RKO (cell line): ENCODE measurements at places on chromosomes 7 and 10.
A peak's percentile ranks its signal among the peaks of the same experiment; 100 is the strongest.

- DNase-seq = no peak
These were observed 35.2 kb downstream of the RNF133 start for GRCh38 chr7:122663733-122664132.

GRCh38 chr7:131501930-131502685 lies 54.3 kb downstream of the PODXL start:
- no peak for DNase-seq

GRCh38 chr7:25002786-25003185 lies 22.8 kb upstream of the OSBPL3 start:
- DNase-seq = no peak

DNA sequence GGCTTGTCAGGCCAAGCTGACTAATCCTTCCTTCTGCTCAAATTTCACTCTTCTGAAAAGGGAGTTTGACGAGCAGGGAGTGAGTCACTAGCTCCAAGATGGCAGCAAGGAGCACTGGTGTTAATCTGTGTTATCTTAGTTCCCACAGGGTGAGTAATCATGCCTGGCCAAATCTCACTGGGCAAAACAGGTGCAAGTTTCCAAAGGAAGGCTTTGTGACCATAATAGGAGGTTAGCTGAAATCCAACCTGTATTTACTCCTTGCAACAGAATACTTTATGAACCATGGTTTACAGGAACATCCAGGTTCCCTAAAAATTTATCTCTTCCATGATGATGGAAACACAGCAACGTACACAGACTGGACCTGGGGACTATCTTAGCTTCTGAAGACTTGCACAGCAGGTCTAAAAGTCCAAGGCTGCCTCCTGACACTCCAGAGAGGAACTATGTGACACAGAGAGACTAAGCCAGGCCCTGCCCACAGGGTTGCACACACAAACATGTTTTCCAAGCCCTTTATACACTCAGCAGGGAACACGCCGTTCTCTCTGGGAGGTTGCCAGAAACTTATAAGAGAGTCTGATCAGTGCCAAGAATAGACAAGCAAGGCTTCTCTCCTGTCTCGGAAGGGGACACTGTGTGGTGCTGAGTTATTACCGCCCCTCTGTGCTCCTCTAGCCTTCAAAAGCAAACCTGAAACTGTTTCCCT lies 46.3 kb downstream of the PDK4 start:
- peak; percentile 76 for DNase-seq

GRCh38 chr7:135463908-135464307 lies 46.0 kb downstream of the CNOT4 start:
- no peak for DNase-seq

- DNase-seq = no peak
These were observed 139.1 kb downstream of the GATA3 start for GRCh38 chr10:8193546-8193945.

DNA sequence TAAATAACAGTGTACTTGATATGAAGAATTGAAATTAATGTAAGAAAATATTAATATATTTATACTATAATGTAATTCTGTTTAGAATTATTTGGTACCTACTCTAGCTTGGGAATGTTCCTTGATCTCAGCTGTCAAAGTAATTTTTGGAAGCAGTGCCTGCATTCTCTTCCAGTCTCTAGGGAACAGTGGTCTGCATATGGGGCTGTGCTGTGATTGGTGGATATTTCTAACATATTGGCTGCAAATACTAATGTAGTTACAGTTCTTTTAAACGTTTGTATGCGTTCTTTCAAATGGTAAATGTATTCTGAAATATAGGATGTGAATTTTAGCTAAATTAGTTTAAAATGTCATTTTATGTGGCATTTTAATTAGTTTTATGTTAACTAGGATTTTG lies 87.2 kb downstream of the PHF14 start:
- no peak for DNase-seq

DNA sequence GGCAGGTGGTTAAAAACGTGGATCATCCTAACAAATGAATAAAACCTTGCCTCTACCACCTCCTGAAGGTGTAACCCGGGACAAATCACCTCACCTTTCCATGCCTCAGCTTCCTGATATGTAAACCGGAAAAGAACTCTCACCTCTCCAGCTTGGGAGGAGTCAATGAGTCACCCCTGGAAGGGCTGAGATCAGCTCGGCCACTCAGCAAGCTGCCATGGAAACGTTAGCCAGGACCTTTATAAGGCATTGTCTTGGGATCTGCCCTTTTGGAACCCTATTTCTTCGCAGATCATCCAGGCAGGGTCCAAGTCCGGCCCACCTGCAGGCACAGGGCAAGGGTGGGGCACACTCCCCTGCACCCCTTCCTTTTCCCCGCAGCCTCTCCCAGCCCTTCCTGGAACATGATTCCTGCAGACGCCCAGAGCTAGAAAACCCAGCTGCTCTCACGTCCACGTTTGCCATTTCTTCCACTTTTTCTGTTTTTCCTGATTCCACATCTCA lies 81.6 kb upstream of the PFKP start:
- peak; percentile 75 for DNase-seq

- no peak for DNase-seq
These were observed 160.0 kb downstream of the UBE2H start for GRCh38 chr7:129792721-129793120.

- DNase-seq = no peak
These were observed 143.0 kb upstream of the TCF7L2 start for GRCh38 chr10:112807013-112807412.

GRCh38 chr10:22667093-22667480 lies 47.3 kb downstream of the PIP4K2A start:
- DNase-seq = no peak

DNA sequence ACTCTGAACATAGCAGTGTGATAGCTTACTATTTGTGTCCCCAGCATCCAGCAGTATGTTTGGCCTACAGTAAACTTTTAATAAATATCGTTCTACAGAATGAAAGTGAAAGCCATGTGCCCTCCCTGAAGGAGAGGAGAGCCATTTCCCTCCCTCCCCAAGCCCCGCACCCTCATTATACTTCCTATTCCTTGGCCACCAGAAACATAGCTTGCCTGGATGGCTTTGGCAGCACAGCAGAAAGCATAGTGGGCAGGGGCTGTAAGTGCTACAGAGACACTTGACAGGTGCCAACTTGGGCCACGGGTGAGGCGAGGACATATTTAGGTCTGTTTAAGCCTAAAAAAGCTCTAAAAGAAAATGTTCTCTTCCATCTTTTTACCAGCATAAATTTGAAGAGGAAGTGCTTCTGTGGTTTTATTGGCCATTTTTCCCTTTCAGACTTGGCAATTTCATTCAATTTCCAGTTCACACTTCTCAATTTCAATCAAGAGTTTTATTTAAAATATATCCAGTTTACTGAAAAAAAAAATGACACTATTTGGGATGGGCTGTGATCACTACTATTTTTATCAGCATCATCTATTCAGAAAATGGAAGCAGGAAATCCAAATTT lies 12.7 kb downstream of the HHEX start:
- no peak for DNase-seq

DNA sequence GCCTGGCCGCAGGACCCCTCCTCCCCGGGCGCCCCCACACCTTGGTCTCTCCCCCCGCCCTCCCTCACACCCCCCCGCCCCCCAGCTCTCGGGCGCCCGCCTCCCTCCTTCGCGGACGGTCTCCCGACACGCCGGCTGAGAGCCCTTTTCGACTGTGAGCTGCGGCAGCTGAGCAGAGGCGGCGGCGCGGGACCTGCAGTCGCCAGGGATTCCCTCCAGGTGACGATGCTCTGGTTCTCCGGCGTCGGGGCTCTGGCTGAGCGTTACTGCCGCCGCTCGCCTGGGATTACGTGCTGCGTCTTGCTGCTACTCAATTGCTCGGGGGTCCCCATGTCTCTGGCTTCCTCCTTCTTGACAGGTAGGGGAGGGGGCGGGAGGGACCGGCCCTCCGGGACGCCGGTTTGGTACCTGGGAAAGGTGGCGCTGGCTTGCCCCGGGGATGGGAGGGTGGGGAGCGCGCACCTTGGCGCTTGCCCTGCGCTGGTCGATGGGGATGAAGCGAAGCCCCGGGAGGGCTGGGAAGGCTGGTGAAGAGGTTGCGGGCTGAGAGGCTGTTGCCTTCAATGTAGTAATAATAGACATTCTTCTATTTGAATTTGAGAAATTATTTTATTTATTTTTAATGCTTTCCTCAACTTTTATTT lies at the start of gene BMPER:
Gene BMPER, plus strand, starts transcription at position 151 of the 644 bp plus-strand sequence. Its CDS starts 75 bp downstream, at position 226.
- no peak for DNase-seq

DNA sequence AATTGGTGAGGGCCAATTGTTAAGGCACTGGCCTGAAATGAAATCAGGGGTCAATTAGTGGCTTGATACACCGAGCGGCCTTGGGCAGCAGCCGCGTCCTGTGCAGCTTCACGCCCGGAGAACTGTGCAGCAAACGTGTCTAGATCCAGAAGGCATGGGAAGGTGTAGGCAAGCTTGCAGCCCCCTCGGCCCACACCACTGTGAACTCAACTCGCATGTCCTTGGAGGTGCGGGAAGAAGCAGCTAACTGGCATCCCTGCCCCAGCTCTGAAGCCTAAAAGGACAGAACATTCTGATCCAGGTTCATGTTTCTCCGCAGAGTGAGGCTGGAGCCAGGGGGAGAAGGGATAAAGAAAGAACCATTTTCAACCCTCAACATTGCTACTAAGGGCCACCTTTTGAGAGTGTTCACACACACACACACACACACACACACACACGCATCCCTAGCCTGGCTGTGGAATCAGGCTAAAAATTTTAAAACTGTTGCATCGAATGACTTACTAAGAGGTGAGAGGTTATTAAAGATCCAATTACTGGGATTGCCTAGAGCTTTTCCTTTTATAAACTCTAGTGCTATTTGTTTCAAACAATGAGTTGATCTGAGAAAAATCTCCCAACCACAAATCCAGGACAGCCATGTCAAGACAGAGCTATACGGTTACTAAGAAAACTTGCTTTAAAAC lies 104.0 kb downstream of the PARP12 start:
- DNase-seq = no peak

DNA sequence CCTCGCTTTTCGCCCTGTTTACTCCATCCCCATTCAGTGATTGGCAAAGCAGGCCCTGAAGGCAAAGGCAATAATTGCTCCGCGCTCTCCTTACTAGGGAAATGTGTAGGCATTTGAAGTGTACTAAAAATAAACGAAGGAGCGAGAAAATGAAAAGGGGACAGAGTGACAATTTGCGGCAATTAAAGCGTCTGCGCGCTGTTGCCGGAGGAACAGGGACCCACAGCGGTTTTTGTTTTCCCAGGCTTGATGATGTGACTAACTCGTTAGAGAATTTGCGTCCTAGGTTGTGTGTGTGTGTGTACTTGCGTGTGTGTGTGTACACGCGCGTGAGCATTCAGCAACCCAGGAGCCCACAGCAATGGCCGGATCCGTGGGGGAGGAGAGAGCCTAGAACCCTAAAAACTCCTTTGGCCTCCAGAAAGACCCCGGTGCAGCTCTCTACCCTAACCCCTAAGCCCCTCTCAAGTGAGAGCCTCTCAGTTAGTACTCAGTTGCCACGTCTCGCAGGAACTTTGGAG lies 7.8 kb upstream of the DLX6 start:
- no peak for DNase-seq

DNA sequence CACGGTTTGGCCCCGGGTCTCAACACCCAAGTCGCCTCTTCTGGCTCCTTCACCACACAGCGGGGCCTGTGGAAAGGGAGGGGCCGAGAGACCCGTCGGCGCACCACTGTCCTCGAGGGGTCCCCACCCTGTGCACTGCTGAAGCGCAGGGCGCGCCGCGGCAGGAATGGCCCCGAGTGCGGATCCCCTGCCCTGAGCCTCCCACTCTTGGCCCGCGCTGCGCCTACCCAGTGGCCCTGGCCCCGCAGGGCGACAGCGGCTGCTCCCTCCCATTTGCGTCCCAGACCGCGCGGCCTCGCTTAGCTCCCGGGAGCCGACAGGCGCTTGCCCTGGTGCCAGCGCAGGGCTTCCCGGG lies 2.1 kb upstream of the SFMBT2 start:
- DNase-seq = no peak

DNA sequence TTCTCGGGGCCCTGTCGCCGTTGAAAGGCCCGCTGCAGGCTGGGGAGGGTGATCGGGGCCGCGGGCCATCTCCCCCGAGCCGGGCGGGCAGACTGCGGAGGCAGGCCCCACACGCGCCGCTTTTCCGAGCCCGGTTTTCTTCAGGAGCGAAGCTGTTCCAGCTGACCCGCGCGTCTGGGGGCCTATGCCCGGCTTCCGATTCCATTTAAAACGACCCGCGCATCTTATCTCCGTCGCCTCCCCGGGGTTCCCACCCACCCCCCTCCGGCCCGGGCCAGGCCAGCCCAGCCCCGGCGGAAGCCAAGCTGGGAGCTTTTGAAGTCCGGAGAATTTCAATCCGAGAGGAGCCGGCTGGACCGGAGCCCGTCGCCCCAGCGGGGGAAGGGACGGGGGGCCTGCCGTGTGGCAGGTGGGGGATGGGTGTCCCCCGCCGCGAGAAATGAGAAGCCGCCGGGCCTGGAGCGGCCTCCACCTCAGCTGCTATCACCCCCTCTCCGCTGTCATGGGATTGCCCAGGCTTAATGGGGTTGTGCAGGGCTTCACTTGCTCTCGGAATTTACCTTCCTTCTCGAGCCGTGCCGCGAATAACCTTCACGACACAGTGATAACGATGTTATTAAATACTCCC lies 3.1 kb upstream of the EVX1 start:
- DNase-seq = no peak

DNA sequence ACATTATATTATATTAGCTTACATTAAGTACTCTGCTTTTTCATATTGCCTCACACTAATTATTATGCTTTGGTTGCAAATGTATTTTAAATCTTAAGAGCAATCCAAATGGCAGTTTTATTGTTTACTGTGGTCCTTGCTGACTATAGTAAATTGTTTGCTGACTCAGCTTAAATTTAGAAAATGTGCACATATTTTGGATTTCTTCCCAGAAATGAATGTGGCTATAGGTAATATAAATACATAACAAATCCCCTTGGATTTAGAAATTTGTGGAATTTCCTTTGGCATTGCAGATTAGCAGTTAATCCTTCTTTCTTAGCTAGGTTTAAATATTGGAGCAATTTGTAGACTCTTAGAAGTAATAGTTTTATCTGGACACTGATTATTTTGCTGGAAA lies 565.8 kb downstream of the NRG3 start:
- no peak for DNase-seq

DNA sequence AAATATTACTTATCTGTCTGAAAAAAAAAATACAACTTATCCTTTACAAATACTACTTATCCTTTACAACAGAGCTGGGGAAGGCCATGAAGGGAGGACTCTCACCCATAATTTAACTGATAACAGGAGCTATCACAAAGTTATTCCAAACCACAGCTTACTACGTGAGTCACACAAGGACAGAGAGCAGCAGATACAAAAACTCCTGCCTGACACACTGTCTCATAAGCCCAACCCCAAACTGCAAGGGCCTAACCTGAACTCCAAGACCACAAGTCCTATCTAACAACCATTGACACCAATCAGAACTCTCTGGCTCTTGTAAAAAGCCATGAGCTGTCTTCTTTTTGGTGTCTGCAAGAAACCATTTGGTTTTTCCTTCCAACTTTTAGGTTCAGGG lies 28.5 kb upstream of the CXCL12 start:
- DNase-seq = no peak
